ENCODE measurements at places on chromosomes 4 and X.

DNA sequence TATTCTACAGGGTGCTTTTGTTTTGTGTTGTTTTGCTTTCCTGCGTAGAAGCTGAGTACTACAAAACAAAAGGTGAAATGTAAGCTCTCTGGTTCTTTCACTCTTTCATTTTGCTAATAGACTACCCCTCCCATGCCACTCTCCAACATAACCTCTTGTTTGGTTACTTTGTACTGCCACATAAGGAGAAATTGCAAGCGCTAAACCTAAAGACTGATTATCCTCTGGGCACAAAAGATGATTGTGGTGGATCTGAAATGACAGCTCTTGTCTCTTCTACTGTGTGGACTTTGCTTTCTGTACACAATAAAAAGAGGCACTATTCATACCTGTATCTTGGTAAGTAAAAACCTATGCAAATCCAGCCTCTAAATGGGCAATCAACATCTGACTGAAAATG, 5.3 kb downstream of the MBNL3 start:
- DNase-seq, result no peak

GRCh38 chr4:128571747-128572146, 237.8 kb upstream of the JADE1 start:
- DNase-seq, result no peak

- no peak for DNase-seq
Measured at GRCh38 chrX:34810916-34811315, 131.7 kb upstream of the FAM47B start.

- DNase-seq, result no peak
Measured at GRCh38 chr4:7060346-7061150, 7.3 kb downstream of the GRPEL1 start.

- DNase-seq, result no peak
Measured at GRCh38 chr4:89837993-89838390, 1.0 kb upstream of the SNCA start.

DNA sequence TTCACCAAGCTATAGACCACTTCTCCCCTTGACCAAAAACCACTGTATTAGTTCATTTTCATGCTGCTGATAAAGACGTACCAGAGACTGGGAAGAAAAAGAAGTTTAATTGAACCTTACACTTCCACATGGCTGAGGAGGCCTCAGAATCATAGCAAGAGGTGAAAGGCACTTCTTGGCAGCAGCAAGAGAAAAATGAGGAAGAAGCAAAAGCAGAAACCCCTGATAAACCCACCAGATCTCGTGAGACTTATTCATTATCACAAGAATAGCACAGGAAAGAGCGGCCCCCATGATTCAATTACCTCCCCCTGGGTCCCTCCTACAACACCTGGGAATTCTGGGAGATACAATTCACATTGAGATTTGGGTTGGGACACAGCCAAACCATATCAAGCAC, 97.8 kb downstream of the DOCK11 start:
- DNase-seq, result no peak

DNA sequence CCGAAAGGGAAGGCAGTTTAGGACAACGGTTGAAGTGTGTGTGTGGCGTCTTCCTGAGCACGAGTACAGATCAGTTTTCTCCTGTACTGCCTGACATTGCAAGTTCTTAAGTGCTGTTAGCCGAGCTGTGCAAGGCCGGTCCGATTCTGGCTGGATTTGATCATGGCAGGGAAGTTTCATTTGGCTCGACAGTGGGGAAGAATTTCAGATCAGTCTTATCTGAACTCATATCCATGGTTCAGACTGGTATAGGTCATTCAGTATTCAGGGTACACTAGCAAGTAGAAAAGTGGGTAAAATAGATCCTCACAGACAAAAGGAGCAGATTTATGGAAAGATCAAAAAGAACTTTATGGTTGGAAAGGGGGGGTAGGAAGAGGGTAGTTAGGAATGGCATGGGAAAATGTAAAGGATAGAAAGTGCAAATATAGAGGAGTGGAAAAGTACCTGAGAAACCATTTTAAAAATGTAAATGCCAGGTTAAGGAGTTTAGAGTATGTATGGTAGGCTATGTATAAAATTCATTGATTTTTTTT, 716 bp downstream of the THAP9 start:
- no peak for DNase-seq

DNA sequence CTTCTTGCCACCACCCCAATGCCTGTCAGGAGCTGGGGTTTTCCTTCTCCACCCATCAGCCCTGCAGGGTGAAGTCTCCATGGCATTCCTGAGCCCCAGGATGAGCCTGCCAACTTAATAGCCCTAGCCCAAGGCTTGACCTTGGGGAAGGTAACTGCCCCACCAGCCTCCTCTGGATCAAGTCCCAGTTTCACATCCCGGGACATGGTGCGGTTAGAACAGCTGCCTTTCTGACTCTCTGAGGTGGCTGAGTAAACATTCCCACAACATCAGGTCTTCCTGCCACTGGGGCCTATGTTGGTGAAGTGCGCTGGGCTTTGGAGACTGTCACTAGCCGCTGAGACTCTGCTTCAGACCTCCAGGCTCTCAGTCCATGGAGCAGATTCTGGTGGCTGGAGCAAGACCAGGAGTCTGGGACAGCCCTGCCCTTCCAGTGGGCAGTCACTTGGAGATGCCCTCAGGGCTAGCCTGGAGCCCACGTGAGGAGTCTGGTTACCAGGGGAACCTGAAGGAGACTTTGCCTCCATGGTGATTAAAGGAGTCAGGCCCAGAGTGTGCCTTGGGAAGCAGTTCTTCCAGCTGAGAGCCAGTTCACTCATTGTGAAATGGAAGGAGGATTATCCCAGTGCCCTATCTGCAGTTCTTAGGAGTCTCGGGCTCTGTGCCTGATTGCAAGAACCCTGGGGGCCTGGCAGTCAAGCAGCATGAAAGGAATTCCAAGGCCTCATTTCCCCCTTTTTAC, 56.8 kb downstream of the SMIM20 start:
- DNase-seq, result no peak

DNA sequence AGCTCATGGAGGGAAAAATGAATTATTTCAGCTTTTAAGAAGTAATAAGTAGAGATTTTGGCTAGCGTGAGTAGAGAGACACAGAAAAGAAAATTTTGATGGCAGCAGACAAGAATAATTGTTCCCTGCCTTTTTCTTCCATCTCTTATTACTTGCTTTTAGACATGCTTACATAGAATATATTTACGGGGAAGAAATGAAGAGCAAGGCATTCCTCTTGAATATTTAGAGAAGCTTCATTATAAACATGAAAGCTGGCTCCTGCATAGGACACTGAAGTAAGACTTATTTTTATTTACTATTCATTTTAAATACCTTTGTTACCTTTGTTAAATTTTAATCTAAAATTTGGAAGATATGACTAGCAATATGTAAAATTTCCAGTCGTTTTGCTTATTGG, 32.2 kb downstream of the DCK start:
- DNase-seq, result no peak

- DNase-seq, result no peak
Measured at GRCh38 chrX:135340831-135341230, 31.6 kb downstream of the ETDC start.

- DNase-seq, result no peak
Measured at GRCh38 chrX:11386001-11386523, 92.8 kb downstream of the AMELX start.

DNA sequence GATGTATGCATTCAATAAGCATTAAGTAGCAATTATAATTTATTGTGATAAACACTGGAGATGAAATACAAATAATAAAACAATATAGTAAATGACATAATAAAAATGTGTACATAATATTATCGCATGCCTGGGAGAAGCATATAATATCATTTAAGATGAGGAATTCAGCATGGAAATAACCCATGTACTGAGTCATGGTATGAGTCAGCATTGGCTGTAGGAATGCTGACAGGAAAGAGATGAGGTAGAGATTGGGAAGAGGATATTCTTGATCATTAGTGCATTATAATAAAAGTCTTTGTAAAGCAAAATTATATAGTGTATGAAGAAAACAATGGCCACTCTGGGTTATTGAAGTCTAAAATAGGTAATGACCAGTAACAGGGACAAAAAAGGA, 82.8 kb downstream of the MAGEB10 start:
- no peak for DNase-seq

DNA sequence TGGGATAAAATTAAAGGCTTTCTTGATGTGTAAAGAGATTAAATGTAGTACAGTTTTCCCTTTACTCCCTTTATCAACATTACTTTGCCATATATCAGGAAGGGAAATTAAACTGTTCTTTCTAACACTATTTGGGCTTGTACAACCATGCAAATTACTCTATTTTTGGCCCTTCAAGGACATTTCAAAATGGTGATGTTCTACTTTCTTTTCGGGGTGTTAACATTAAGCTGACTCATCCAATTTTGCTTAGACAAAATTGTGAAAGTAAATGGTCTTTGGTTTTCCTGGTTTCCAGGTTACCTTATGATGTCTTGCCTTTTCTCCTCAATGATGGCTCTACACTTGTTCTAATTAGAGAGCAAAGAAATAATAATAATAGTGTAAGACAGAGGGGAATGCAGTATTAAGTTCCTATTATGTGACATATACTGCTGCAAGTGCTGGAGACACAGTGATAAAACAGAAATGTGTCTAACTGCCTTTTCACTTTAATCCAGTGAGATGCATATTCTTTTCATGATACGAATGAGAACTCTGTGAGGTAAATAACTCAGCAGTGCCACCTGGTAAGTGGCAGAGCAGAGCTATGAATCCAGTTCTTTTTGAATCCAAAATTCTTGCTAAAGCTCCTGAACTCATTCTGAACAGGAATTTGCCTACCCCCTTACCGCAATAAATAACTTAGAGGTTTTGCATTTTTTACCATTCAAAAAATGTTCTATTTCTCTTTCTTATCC, 35.7 kb upstream of the PDE5A start:
- no peak for DNase-seq

- DNase-seq, result no peak
Measured at GRCh38 chrX:11558972-11559371, 106.7 kb downstream of the ARHGAP6 start.

- no peak for DNase-seq
Measured at GRCh38 chr4:110492522-110492921, 16.6 kb downstream of the ENPEP start.

GRCh38 chr4:1002631-1003251, 8.7 kb upstream of the FGFRL1 start:
- DNase-seq, result no peak

DNA sequence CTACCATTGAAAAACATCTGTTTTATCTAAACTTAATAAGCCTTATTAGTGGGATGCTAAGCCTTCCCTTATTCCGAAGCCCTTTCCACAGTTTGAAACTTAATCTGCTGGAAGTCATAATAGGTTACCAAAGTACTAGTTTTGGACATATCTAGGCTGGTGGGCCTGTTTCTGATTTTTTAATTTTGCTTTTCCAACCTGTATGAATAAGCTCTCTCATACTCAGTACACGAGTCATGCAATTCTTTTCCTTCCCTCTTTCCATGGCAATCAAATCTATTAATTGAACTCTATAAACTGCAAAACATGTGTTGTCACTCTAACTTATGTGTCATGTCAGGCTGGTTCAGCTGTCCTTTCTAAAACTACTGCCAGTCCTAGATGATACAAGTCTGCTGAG, 91.0 kb downstream of the AMMECR1 start:
- DNase-seq, result no peak

DNA sequence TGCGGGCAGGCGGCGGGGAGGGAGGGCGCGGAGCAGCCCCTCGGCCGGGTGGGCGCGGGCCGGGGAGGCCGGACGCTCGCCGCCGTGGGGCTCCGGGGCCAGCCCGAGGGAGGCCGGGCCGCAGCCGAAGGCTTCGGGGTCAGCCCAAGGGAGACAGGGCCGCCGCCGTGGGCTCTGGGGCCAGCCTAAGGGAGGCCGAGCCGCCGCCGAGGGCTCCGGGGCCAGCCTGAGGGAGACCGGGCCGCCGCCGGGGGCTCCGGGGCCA, 251 bp downstream of the KIAA0232 start:
- DNase-seq, result no peak

DNA sequence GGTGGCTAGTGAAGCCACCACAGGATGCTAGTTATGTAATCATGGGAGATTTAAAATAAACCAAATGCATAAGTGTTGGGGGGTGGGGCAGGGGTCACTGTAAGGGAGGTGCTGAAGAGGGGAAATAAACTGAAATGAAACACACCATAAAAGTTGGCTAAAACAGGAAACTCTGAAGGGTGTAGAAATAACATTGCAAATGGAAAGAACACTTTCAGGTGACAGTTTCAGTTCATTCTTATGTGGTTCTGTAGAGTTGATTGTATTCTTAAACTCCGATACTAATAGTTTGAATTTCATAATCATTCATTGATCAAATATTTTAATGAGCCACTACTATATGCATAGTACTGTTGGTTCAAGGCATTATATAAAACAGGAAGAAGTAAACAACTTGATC, 80.1 kb downstream of the HDAC8 start:
- no peak for DNase-seq

DNA sequence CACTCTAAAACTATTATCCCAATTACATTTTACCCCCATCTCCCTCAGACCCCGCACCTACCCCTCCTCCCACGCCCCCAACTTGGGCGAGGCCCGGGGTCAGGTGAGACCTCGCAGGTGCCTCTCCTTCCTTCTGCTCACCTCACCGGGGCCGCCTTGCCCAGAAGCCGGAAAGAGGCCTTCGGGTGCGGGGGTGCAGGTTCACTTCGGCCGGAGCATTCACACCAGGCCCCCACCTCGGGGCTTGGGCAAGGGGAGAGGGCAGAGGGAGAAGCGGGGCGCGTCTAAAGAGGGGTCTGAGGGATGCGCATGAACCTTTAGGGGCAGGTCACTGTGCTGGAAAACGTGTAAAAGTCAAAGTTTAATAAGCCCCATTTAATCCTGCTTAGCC, 427 bp downstream of the ZNF182 start:
- no peak for DNase-seq

DNA sequence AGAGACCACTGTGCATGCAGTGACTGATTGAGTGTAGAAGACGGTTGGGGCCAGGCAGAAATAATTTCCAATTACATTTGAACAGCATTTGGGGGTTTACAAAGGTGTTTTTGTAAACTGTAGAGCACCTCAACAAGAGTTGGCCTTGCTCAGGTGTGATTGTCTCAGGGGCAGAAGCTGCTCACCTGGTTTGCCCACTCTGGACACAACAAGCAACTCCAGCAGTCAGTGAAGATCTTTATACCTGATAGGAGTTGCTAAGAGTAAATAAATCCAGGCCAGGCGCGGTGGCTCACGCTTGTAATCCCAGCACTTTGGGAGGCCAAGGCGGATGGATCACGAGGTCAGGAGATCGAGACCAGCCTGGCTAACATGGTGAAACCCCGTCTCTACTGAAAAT, 221.3 kb downstream of the RAB28 start:
- DNase-seq, result no peak

DNA sequence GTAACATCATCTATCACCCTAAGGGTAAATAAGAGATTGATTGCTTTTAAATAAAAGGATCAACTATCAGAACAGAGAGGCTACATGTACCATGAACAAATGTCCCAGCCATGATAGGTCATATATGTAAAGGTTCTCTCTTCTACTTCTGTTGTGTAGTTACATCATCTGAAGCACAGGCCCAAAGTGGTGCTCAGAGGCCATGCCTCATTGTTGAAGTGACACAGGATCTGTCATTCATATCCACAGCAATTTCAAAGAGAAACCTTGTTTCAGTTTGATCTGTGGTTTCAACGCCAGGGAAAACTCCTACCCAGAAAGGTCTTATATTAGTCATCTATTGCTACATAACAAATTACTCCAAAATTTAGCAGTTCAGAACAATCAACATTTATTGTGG, 269.2 kb upstream of the MAOA start:
- no peak for DNase-seq

- DNase-seq, result no peak
Measured at GRCh38 chrX:129650821-129651510, 3.8 kb downstream of the APLN start.
